Amniotic stem cell (primary cell): ENCODE measurements at places on chromosomes 1 and 21.

- DNase-seq = no peak
Observed at GRCh38 chr1:207812778-207813511, 61.1 kb downstream of the CD46 start.

- DNase-seq = no peak
Observed at GRCh38 chr21:31566064-31566463, 93.4 kb upstream of the SOD1 start.

DNA sequence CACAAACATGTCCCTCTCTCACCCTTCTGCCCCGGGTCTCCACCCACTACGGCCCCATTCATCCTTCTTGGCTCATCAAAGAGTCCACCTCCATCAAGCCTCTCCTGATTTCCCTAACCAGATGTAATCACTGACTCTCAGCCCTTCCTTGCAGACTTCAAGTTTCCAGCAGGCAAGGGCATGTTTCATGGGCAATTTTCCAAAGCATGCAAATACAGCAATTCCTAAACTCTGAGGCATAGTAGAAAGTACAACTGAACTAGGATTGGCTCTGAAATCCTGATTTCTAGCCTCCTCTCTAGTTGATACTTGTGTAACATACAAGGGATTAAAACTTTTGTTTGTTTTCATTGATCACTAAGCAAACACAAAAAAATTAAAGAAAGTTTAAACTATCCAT, 109.1 kb upstream of the GADD45A start:
- peak; percentile 63 for DNase-seq

DNA sequence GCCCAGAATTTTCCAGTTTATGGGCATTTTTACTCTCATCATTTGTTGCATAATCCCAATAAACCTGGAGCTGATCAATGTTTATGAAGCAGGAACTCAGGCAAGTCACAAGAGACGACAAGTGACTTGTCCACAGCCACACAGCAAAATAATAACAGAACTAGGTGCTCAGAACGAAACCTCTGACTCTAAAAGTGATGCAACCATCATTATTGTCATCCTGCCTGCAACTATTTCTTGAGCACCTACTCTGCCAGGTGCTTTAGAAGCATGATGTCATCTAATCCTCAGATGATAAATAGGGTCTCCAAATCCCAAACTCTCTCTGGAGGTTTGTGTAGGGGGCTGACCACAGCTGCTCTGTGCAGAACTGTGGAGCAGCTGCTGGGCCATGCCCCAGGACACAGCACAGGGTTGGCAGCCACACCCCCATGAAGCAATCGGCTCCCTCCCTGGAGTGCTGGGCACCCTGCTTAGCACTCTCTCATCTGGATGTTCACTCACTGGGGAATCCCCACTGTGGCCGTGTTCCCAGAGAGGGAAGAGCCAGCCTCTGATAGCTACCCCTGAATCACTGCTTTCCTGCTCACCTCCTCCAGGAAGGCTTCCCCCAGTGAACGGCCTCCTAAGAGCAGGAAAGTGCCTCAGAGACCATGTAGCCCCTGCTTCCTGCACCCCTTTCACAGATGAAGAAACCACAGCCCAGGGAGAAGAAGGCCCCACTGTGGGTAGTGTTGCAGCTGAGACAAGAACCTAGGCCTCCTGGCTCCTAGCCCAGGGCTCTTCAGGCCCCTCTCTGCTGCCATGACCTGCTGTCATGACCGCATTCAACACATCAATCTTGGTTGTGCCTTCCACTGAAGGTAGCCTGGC, 2.1 kb downstream of the TTC22 start:
- DNase-seq = no peak

DNA sequence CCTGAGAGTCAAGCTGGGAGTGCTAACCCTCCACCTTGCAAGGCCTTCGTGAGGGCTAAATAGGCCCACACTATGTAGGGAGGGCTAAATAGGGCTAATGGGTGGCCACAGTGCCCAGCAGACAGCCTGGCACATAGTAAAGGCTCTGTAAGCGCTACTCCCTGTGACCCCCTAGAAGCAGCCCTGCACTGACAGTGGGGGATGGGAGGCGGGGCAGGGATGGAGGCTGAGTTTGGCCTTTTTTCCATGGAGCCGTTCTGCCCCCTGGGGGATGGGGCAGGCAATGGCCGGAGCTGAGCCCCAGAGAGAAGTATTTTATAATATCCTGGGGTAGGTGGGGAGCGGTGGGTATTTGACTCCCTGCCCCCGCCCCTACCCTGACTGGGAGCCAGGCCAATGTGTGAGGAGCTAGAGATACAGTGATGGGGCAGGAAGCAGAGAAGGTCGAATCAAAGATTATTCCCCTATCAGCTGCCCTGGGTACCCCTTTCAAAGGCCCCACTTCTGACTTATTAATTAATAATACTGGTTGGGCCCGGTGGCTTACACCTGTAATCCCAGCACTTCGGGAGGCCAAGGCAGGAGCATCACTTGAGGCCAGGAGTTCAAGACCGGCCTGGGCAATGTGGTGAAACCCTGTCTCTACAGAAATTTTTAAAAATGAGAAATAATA, 42.3 kb downstream of the LACTBL1 start:
- peak; percentile 5 for DNase-seq

DNA sequence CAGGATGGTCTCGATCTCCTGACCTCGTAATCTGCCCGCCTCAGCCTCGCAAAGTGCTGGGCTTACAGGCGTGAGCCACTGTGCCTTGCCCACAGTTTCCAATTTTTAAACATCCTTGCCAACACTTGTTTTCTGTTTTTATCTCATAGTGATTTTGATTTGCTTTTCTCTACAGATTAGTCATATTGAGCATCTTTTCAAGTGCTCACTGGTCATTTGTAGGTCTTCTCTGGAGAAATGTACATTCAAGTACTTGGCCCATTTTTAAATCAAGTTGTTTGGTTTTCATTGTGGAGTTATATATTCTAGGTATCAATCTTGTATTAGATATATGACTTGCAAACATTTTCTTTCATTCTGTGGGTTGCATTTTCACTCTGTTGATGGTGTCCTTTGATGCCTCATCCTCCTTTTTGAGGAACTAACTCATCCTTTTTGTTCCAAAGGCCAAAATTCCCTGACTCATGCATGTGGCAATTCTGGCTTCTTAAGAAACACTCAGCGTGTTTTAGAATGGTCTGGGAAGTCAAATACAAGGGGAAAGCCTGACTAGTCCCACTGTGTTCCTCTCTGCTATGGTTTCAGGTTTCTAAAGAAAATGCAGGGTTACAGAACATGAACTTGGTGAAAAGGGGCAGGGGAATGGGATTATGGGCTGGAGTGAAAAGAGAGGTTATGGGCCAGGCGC, 37.3 kb downstream of the PTAFR start:
- DNase-seq = no peak

- DNase-seq = no peak
Observed at GRCh38 chr21:44729336-44730027, 18.1 kb upstream of the TSPEAR start.

DNA sequence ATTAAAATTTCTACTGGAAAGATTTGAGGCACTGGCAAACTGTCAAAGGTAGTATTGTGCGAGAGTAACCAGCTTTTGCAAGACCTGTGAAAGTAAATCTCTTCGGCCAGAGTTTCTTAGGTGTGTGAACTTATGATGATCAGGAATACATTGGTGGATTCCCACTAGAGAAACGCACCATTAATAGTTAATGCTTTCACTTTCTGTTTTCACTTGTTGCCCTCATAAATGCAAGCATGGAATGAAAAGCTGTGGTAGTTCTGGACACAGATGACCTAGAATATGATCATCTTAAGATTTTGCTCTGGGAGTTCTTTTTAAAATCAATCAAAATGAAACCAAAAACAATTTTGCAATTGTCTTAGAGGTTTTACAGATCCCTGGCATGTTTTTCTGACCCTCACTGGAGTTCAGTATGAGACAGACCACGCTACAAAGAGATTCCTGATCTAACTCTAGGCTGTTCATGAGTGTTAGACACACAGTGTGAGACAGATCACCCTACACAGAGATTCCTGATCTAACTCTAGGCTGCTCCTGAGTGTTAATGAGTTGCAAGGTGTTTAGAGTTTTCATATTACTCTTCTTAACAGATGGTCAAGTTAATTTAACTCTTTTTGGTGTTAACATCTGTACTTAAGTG, 98.8 kb downstream of the SDCCAG8 start:
- DNase-seq = no peak

DNA sequence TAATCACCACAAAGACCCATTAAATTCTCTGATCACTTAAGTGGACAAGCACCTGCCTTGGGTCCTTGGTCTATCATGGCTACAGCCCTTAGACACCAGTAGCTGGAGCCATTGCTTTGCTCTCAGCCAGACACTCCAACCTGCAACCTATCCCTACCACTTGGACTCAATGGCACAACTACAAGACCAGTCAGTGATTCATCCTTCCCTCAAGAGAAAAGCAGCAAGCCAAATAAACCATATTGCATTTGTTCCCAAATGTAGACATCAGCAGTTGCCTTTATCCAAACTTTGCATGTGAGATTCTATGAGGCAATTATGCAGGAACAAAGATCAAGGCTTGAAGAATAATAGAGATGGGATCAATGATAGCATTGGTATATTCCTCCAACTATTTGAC, 263.4 kb downstream of the HHIPL2 start:
- DNase-seq = no peak

DNA sequence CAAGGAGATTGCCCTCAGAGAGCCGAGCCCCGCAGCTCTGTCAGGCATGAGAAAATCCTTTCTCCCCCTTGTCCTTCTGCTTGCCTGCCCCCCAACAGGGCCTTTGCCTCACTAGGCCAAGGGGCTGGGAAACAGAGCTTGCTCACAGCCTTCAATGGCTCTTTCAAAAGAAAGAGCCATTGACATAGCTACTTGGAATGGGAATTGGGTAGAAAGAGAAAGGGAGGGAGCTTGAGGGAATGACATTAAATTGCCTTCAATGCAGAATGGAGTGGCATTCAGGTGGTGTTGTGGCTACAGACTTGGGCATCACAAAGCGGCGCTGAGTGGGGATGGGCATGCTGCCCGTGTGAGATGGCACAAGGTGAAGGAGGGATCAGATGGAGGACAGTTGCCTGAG, 13.2 kb downstream of the SYT11 start:
- no peak for DNase-seq

DNA sequence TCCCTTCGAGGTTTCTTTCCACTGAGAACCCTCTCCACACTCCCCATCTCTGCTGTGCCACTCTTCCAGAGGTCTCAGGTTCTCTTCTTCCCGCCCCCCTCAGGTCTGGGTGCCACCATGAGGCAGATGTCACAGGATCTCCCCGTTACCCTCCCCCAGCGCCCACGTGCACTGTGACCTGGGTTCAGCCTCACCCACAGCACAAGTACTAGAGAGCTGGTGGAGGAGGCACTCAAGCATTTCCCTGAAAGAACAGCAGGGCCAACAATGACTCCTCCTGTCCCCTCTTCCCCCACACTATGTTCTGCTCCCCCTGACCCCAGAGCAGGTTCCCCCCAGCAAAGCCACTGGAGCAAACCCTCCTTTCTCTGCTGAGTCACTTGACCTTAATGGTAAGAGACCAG, 14.3 kb downstream of the PLEKHA6 start:
- no peak for DNase-seq

GRCh38 chr1:33899746-33900145, 35.9 kb downstream of the HMGB4 start:
- no peak for DNase-seq

GRCh38 chr21:43318368-43318767, 108.6 kb downstream of the SIK1 start:
- no peak for DNase-seq

- DNase-seq = no peak
Observed at GRCh38 chr1:172163498-172164215, 256.8 kb upstream of the C1orf105 start.

DNA sequence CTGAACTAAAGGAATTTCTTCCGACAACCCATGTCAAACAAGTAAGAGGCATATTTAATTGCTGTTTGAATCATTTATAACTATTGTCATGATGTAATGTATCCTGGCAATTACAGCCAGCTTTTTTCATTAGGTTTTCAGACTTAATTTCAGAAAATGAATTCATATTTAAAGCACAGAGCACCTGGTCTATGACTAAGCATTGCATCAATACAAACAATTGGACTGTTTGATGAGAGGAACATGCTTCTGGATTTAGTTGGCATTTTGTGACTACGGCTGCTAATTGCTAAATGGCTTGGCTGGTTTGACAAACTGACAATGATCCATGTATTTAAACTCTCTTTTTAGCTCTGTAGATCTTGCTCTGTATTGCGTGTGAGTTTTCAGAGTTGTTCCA, 853.4 kb downstream of the NCAM2 start:
- DNase-seq = no peak

DNA sequence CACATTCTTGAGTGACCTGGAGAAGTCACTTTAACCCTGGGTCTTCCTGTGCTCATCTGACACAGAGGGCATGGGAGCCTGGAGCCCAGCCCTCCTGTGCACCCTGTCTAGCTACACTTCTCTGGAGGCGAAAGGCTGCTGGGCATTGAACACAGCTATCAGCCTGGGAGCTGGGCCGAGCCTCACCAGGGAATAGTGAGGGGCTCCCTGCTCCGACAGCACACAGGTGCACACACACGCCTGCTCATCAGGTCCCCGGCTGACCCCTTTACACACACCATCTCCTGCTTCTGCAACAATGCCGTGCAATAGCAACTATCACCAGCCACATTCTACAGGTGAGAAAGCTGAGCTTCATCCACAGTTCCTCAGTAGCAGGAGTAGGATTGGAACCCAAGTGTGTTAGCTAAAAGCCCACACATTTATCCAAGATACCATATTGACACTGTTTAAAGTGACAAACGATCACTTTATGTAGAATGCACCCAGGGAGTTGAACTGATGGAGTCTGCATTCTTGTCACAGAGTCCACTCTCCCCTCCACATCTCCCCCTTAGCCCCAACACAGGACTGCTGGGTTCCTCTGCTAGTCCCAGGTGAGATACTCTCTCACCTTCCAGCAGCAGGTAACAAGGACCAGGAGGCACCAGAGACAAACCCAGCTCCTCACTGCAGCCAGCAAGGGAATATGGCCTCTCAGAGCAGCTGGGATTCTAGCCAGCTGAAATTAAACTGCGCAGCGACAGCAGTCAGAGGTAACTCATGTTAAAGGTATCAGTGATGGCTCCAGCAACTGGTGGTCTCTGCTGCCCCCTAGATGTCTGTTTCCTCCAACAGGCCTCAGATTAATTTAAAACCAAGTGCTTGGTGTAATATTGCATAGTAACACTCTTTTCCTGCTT, 18.3 kb upstream of the CAPN8 start:
- DNase-seq = peak; percentile 54

- DNase-seq = no peak
Observed at GRCh38 chr1:109393617-109394233, 4.0 kb downstream of the SORT1 start.

DNA sequence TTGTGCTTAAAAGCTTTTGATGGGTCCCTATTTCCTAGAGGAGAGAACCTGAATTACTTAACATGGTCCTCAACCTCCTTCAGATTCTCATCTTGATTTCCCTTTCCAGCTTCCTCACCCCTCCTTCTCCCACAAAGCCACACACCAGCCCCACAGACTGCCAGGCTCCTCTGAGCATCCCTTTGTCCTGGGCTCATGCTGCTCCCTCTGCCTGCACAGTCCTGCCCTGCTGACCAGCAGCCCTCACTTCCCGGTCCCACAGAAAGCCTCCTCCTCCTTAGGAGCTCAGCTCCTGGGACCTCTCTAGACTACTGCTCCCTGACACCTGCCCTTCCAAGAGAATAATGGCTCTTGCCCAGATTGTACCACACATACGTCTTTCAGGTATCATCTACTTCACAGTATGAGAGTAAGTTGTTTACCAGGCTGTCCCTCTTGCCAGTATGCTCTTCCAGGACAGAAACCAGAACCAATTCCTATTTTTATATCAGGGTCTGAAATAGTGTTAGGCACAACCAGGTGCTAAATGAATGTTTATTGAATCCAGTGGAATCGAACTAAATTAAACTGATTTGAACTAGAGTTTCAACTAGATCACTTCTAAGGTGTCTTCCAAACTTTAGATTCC, 373.4 kb downstream of the LMX1A start:
- no peak for DNase-seq
